ENCODE measurements at places on chromosomes 7 and 10. TPM values are rescaled to one million over a fixed set of nuclear protein-coding genes. Genes with fewer than 3 reads are reported as not detected.

- DNase-seq = no peak
These were observed 373.2 kb downstream of the PLXNA4 start for GRCh38 chr7:132203021-132203420.

- DNase-seq = no peak
These were observed 48.1 kb downstream of the CTTNBP2 start for GRCh38 chr7:117825132-117825531.

The SLC25A40 gene
- 4.3 TPM for total RNA-seq

The GBX1 gene
- total RNA-seq = not detected

- no peak for DNase-seq
These were observed 3.7 kb downstream of the PGAM2 start for GRCh38 chr7:44061645-44062179.

GRCh38 chr10:97690133-97690532, 3.1 kb upstream of the AVPI1 start:
- no peak for DNase-seq

- DNase-seq = no peak
These were observed 59.2 kb upstream of the MYL10 start for GRCh38 chr7:101688183-101688831.

The OR2AE1 gene
- total RNA-seq = not detected

DNA sequence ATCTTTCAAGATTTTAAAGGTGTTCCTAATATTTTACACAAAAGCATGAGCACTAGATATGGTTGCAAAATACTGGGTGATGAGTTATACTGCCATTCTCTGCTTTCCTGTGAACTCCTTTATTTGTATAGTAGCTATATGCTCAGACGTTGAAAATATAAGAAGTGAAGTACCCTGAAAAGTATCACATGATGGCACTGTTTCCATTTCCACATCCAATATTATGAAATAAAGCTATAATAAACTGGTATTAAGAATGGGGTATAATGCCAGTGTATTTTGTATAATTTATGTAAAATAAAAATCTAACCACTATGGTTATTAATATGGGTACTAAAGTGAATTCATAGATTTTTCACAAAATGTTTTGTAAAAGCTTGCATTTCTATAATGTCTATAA, 79.6 kb upstream of the FOXP2 start:
- no peak for DNase-seq

DNA sequence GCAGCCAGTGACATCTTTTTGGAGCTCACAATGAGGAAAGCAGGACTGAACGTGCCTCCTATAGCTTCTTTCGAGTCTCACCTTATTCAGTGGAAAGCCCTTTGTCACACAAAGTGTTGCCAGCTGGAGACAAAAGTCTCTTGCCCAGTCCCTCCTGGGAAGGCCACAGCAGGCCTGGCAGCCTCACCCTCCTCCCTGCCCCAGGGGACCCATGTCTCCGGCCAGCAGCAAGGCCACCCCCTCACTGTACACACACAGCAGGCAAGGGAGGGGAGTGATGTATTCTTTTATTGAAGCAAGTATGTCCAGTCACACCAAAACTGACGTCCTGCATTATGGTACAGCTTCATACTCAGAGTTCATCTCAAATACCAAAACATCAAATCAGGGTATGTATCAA, 56.0 kb downstream of the CSGALNACT2 start:
- DNase-seq = no peak

DNA sequence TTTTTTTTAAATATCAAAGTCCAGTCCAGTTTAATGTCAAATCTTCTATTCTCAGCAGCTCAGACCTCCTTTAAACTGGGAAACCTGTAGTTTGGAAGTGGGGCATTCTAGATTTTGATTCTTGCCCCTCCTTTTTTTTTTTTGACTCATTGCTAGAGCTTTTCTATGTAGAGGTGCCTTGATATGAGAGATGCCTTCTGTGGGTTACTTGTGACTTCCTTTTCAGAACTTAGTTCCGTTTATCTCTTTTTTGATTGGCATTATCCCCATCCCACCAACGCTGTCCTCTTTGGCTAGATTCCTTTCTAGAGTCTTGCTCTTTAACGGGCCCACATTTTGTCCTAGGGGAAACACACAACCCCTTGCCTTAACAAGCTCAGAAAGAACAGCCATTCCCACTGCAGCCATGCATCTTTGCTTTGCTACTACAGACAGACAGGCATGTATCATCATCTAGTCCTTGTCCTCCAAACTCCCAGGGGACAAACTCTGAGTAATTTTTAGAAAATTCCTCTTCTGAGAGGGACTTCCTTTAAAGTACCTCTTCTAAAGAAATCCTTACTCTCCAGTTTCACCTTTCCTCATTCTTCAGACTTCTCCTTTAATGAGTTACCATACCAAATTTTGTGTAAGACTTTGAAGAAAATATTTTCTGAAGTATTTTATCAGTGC, 153.6 kb downstream of the PHF14 start:
- no peak for DNase-seq

DNA sequence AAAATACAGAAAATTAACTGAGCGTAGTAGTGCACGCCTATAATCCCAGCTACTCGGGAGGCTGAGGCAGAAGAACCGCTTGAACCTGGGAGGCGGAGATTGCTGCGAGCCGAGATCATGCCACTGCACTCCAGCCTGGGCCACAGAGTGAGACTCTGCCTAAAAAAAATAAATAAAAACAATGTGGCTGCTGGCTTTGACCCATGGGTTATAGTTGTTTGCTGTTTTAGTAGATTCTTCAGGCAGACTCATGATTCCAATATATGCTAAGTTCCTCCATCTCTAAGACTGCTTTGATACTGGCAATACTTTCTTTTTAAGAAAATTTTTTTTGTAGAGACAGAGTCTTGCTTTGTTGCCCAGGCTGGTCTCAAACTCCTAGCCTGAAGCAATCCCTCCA, 8.4 kb downstream of the OLAH start:
- DNase-seq = no peak

The HHEX gene
- 50.5 TPM for total RNA-seq

GRCh38 chr10:81081887-81082620, 544.4 kb downstream of the SH2D4B start:
- no peak for DNase-seq

DNA sequence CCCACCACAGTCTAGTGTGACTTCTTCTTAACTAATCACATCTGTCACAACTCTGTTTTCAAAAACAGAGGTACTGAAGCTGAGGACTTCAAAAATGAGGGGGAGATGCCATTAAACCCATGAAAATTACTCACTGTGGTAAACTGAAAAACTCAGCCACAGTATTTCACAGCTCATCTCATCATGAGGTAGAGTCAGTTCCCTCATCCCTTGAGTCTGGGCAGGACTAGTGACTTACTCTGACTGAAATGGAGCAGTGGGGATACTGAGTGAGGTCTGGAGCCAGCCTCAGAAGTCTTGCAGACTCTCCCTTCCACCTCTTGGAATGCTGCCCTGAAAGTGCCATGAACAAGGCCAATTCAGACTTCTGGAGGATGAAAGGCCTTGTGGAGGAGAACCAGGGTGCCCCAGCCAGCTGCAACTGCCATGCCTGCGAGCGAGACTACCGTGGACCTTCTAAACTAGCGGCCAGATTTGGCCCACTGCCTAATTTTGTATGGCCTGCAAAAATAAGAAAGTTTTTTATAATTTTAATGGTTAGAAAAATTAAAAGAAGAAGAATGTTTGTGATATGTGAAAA, 24.7 kb upstream of the ANKRD1 start:
- DNase-seq = no peak

DNA sequence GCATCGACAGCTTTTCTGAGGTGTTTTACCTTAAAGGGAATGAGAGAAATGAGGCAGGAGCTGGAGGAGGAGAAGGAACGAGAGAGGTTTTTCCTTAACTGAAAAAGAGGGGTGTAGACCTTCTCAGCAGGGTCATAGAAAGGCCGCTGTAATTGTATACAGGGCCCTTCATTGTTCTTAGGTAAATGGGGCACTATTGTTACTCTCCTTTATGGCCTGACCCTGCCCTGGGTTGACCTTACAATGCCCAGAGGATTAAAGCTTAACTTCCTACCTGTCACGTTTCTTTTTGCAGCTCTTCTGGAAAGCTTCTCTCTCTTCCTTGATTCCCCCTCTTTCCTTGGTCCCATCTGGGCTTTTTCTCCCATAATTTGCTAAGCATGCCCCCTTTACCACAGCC, 13.7 kb upstream of the PDLIM1 start:
- DNase-seq = no peak

The CALML5 gene
- total RNA-seq = not detected

DNA sequence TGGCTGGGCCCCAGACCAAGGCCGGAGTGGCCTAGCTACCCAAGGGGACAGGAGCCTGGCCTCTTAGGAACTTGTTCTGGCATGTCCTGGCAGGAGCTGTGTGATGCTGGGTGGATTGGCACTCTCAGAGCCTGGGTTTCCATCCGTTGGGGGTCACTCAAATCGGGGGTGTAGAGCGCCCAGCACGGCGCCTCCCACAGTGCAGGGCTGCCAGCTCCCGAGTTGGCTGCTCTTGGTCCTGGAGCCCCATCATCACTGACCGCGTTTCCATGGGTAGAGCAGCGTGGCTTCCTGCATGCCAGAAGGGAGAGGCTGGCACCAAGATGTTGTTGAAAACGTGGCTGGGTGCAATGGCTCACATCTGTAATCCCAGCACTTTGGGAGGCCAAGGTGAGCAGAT, 70.3 kb downstream of the UNCX start:
- DNase-seq = no peak

The CTAGE6 gene
- total RNA-seq = 0.39 TPM

The NUTM2B gene
- 0.11 TPM for total RNA-seq

DNA sequence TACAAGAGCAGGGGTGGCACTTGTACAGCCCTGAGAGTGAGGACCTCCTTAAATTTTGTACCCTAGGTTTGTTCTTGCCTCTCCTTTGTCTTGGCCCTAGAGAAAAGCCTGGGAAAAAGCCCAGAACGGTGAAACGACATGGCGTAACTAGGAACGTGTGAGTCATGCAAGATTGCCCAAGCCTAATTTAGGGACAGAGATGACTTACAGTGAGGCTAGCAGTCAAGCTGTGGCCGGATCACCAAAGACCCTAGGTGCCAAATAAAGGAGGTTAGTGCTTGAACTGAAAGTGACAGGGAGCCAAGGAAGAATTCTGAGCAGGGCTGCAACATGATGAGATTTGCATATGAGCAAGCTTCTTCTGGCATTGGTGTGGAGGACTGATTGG, 25.1 kb downstream of the TBXAS1 start:
- DNase-seq = no peak

DNA sequence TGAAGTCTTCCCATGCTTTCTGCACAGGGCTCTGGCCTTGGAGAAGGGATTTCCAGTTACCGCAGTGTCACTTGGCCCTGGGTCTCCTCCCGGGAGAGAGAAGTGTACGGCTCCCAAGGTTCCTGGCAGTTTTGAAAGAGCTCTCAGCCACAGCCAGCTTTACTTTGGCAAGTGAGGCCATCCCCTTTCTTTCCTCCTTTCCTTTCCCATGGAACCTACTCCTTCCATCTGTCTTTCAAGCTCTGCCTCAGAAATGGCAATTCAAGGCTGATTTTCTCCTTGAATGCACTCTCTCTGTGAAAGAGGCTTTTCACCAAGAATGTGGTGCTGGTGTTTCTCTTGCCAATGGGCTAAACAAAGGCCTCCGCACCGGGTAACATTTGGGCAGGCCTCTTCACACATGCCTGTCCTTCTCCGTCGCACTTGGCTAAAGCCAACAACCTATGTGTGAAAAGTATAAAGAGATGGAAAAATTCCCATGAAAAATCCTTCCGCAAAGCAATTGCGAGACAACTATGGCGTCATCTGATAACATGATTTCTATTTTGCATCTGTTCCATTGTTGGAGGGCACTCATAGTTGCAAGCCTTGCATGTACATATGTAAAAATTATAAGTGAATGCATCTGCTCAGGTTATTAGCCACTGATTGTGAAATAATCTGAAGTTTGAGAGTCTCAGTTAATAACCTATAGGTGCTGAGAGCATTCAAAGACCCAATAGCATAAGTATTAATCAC, 125.4 kb downstream of the PFKFB3 start:
- no peak for DNase-seq

- no peak for DNase-seq
These were observed 52.7 kb downstream of the FIGNL1 start for GRCh38 chr7:50397320-50397970.

- no peak for DNase-seq
These were observed 59.8 kb upstream of the OPN4 start for GRCh38 chr10:86594535-86594934.

- DNase-seq = no peak
These were observed 25.6 kb downstream of the SLC16A9 start for GRCh38 chr10:59684006-59684405.

DNA sequence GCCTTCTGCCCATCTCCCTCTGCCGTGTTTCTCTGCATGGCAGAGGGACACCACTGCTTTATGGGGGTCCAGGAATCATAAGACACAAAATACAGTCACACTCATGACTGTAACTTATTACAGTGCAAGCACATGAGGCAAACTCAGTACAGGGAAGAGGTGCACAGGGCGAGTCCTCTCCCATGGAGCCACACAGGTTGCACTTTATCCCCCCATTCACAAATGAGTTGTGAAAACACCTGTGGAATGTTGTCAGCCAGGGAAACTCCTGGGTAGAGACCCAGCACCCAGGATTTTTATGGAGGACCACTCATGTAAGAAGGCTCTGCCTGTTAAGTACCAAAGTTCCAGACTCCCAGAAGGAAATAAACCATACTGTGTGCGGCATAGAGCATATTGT, 107.2 kb upstream of the GJD4 start:
- DNase-seq = no peak

- DNase-seq = no peak
These were observed 93.8 kb downstream of the ITGB8 start for GRCh38 chr7:20424500-20424899.

Measured in pulmonary artery endothelial cell (primary cell).